CD4-positive, alpha-beta T cell treated with Interleukin-2 at 100 ng/mL for 4 hours (primary cell): ENCODE measurements at places on chromosomes 7 and 10.

- no peak for DNase-seq
Observed at GRCh38 chr10:83252169-83252568, 887.1 kb upstream of the GHITM start.

DNA sequence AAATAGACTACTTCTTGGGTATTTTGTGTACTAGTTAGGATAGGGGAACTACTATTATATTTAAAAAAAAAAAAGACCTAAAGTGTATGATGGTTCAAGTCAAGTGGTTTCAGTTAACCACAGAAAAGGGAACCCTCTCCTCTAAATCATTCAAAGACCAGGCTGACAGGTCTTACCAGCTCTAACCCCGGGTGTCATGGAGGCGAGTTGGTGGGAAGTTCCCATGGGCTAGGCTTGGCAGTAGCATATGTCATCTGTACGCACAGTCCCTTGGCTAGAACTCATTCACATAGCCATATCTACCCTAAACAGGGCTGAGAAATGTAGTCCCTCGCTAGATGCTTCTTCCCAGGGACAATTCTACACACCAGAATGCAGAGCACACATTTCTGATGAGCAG, 37.7 kb upstream of the KCNMA1 start:
- DNase-seq: no peak

- no peak for DNase-seq
Observed at GRCh38 chr10:118017850-118018249, 28.9 kb downstream of the RAB11FIP2 start.

DNA sequence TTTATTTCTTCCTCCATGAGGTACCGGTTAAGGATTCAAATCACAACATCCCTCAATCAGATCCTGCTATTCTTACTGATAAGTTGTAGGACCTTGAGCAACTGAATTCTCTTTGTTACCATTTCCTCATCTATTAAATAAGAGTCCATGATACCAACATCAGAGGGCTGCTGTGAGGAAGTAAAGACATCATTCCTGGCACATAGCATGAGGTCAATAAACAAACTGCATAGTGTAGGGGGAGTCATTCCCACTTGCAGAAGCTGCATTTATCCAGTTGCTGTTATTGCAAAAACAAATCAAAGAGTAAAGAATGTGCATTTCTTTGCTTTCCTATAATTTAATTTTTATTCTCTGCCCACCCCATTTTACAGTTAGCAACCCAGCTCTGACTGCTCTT, 36.8 kb downstream of the LDB3 start:
- no peak for DNase-seq

GRCh38 chr10:32143302-32143847, 87.2 kb upstream of the KIF5B start:
- no peak for DNase-seq

DNA sequence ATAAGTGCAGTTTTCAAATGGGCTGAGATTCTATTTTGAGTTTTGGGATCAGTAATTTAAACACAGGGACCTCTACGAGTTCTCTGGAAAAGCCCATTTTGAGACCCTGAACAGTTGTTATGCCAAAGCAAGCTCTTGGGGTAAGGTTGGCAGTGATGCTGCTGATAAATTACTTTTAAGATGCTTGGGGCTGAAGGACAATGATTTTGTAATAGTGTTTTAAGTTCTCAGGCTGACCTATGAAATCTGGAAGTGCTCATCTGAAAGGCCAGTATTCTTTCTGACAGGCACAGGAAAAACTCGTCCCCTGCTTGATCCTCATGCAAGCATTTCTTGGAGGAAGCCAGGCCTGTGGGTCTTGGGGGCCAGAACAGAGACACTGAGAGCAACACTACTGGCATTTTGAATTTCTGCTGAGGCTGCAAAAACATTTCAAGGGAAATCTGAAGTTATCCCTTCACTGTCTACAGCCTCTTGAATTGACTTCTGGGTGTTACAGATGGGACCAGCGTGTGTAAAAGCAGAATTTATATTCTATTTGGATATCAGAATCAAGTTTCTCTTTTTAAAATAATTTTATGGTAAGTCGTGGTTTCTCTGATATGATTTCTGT, 79.7 kb downstream of the AUTS2 start:
- no peak for DNase-seq

DNA sequence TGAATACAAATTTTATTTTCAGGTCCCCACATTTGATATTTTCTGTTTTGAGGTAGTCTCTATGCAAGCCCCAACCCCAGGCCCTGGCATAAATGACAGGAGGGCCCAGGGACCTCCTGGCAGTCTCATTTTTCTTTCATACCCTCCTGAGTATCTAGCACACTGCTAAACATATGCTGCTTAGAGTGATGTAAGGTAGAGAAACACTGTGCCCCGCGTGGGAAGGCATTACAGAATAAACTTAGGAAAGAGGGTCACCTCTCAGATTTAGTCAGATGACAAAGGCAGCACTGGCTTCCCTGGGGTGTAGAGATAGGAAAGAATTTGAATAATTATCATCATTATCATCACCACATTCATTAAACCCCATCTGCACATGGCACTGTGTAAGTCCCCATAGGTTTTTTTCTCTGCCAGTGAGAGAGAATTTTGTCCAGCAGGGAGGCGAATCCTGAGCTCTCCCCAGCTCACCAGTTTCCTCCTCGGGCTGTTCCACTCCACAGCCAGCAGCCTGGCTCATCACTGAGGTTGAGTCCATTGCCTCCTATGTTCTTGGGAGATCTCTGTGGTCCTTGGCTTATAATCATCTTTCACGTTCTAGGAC, 507.3 kb upstream of the GALNT17 start:
- no peak for DNase-seq

- DNase-seq: no peak
Observed at GRCh38 chr10:79179957-79180309, 111.2 kb downstream of the ZMIZ1 start.

- no peak for DNase-seq
Observed at GRCh38 chr10:84632866-84633265, 304.5 kb downstream of the CCSER2 start.

GRCh38 chr10:6148908-6149307, 53.8 kb upstream of the PFKFB3 start:
- peak; percentile 59 for DNase-seq

- DNase-seq: no peak
Observed at GRCh38 chr10:79436066-79436849, 9.2 kb downstream of the ZCCHC24 start.

- DNase-seq: no peak
Observed at GRCh38 chr7:129308047-129308446, 83.2 kb downstream of the AHCYL2 start.
